ENCODE measurements at places on chromosomes 5 and 9. TPM values are rescaled to one million over a fixed set of nuclear protein-coding genes. Genes with fewer than 3 reads are reported as not detected.

The TMEM174 gene
- not detected for total RNA-seq

The MARCOL gene
- total RNA-seq: not detected

The NIPAL4 gene
- total RNA-seq: not detected

The PCDHB6 gene
- not detected for total RNA-seq

DNA sequence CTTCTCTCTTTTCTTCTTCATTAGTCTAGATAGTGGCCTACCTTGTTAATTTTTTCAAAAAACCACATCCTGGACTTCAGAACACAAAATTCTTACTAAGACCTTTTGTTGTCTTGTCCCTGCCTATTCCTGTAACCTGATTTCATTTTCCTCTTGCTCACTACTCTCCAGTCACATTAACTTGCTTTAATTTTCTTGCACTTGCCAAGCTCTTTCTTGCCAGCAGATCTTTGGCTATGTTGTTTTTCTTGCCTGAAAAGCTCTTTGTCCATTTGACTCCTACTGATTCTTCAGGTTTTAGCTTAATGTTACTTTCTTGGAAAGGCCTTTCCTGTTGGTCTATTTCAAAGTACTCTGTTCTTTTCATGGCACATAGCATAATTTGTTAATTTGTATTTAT is 356.8 kb downstream of the OSTF1 start:
- no peak for DNase-seq

- DNase-seq: no peak
These were observed 23.7 kb upstream of the FAM120A start for GRCh38 chr9:93427655-93428379.

Measured in activated naive CD8-positive, alpha-beta T cell treated with anti-CD3 and anti-CD28 coated beads, Interleukin-2, amount 10 ng/mL, durations not matched to agents 7 days and 5 days (primary cell).